ENCODE measurements at places on chromosomes 12 and 14.

DNA sequence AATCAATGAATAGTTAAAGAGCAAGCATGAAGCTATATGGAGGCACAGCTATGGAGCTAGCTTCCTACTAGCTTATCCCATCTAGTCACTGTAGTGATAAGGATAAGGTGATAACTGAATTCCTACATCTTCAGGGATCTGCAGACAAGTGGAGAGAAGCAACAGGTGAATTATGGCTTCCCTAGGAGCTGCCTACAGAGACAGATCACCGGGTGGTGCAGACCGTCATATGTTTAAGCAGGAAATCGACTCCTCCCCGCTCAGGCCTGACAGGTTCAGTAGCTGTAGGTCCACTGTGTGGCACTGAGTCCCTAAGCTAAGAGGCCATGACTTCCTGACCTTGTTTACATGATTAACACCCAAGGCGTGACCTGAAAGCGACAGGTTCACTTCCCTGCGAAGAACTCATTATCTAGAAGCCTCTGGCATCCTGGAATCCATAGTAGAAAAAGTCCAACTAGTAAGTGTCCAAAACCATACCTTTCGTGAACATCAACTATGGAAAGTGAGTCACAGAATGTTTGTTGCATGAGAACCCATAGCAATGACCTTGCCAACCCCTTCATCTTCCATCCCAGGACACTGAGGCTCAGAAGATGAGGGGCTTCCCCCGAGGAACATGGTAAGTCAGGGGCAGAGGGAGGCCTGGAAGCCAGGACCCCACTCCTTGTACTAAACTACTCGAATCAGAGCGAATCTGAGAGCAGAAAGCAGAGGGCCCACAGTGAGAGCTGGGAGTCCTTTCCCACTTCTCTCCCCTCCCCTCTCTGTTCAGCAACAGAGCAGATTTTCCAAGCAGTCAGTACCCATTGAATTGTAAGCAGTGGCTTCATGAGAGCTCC is 75.4 kb upstream of the CCND2 start:
- no peak for DNase-seq

GRCh38 chr14:105490572-105491365 is at the start of gene TEDC1:
TSS of gene TEDC1 (plus strand) at chr14:105491246. CDS start at chr14:105491376, 130 bp downstream.
- peak; percentile 93 for DNase-seq

DNA sequence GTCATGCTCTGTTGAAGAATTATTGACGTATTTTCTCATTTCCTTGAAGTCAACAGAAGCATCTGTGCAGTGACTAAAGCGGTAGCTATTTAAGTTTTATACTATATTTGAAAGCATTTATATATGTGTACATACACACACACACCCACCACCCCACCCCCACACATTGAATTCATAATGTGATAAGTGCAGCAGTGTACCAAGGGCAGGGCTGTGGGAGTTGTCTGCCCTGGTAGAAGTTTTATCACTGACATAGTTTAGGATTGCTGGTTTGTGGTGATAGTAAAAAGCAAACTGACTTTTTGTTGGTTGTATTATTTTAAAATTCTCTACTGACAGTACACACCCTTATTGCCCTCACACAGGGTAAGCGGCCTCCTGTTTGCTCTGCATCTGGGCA is 39.1 kb downstream of the GAS2L3 start:
- DNase-seq, result no peak

DNA sequence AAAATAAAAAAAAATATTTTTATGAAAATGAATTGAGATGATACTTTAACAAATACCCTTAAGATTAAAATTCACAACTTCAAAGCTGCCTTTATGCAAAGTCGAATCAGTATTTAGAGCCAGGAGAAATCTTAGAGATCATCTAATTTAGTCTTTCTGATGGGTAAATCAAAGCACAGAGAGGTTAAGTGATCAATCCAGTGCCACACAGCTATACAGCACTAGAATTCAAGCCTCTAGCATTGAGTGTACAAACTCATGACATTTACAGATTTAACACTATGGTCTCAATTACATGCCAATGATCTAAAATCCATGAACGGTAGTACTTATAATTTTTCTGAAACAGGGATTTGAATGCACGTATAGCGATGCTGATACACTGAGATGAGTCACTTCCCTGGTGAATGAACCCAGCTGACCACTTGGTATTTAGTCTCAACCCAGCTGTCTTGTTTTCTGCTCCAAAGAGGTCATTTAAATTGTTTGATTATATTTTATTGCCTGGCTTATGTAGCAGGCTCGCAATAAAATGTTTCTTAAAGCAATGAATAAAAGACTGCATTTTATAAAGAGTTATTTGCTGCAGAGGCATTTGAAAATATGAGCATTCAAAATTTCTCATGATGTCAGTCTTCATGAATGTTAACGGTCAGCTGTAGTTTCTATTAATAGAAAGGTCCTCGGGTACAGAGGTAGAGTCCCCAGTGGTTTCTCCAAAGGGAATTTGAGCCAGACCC is 152.4 kb upstream of the PRICKLE1 start:
- DNase-seq, result no peak

DNA sequence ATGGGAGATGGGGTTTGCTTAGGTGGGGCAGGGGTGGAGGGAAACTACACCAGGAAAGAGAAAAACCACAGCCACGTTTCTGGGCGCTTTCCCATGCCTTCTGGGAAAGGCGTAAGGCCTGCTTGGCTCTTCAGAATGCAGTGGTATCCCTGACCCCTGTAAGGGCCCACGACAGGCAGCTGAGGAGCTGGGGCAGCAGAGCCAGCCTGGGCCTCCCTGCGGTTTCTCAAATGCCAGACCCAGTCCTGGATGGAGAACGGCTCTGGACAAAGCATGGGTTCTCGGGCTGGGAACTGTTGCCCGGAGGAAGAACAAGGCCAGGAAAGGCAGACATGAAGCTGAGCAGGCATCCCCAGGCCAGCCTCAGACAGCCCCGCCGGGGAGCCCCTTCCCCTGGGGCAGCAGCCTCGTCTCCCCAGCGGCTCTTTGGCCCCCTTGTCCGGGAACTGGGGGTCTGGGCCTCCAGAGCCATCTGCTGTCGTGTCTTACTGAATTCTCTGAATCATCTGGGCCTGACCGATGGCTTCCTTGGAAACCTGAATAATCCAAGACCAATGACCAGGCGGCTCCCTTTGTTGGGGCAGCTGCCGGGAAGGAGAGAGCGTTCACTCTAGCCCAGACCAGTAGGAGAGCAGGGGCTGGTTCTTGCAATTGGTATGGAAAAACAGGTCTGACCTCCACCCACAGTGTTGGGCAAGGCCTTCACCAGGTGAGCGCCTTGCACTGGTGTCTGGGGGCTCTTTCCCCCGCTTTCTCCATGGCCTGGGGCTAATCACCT is 64.0 kb upstream of the RIN3 start:
- DNase-seq, result no peak

DNA sequence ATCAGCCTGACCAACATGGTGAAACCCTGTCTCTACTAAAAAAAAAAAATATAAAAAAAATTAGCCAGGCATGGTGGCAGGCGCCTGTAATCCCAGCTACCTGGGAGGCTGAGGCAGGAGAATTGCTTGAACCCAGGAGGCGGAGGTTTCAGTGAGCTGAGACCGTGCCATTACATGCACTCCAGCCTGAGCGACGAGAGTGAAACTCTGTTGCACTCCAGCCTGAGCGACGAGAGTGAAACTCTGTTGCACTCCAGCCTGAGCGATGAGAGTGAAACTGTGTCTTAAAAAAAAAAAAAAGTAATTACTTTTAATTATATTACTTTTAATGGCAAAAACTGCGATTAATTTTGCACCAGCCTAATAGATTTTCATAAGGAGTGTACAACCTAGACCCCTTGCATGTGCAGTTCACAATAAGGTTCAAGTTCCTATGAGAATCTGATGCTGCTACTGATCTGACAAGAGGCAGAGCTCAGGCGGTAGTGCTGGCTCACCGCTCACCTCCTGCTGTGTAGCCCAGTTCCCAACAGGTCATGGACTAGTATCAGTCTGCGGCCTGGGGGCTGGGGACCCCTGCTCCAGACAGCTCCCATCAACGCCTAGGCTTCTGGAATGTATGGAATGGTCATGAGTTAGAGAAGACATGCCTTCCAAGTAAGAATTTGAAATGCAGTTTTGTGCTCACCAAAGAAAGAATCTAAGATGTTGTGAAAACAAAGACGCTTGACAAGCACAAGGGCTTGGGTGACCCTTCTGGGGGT is 10.1 kb downstream of the LTB4R start:
- no peak for DNase-seq

GRCh38 chr12:20572451-20572850 is 122.7 kb upstream of the SLCO1C1 start:
- no peak for DNase-seq

DNA sequence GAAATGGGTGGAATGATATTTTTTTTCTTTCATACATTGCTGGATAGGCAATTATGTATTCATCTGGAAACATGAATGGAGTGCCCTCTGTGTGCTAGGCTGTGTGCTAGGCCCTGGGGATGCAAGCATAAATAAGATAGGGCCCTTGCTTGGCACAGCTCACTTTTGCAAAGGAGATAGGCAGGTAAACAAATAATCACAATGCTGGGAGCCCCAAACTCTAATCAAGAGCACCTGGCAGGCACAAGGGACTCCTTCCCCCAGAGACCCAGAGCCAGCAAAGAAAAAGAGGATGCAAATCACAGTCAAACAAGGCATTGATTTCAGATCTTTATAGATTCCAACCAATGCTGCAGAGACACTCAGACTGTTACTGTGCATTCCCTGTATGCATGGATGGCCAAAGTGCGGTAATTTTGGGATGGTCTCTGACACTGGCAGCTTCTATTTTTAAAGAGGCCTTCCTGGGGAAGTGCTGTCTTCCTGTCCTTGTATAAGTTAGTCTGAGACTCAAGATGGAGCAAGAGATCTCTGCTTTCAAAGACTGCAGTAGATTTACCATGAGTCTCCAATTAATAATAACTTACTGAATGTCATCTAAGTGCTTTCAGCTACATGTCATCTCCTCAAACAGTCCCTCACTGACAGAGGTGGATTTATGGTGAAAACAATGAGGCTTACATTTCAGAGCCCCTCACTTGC is 45.1 kb upstream of the CPM start:
- no peak for DNase-seq

GRCh38 chr14:30559638-30560091 is 707 bp downstream of the G2E3 start:
- no peak for DNase-seq

GRCh38 chr12:53063708-53064612 is 14.1 kb downstream of the TNS2 start:
- DNase-seq, result no peak

DNA sequence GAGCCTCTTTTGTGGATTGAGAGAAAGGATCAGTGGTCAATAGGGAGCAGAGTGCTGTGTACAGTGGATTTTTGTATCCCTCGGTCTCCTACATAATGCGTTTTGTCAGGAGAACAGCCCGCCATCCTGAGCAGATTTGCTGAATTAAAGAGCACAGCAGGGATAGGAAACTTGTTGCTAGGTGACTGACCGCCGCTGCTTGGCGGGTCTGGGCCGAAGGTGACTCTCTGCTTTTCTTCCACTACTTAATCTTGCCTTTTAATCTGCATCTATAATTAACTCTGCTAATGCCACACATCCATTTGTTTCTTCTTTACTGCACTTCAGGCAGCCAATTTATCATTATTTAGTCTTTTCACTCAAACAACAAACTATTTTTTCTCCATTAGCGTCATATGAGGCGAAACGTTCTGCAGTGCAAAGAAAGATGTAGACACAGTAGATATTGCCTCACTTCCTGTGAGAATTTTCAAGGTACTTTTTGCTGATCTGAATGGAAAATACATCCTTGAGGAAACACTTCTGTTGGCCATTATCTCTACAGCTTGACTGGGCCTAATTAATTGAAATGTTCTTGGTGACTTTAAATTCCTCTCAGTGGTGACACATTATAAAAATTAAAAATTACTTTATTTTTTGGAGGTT is 108.0 kb downstream of the PPM1A start:
- no peak for DNase-seq

DNA sequence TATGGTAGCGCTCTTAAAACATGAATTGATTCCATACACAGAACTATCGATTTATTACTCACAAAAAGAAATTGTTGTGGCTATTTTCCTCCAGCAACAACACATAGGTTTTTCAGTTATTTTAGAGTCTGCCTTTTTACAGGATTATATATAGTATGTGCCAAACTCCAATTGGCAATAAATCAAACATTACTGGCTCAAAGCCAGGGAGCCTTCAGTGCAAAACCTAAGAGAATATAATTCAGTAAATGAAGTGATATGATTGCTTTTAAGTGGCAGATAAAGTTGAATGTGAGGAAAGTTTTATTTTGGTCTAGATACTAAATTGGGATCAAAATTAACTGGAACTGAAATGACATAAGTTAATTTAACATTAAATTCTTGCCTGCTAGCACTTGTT is 234.8 kb downstream of the PIK3C2G start:
- no peak for DNase-seq

- no peak for DNase-seq
Observed at GRCh38 chr12:80551897-80552296, 107.9 kb downstream of the PTPRQ start.

DNA sequence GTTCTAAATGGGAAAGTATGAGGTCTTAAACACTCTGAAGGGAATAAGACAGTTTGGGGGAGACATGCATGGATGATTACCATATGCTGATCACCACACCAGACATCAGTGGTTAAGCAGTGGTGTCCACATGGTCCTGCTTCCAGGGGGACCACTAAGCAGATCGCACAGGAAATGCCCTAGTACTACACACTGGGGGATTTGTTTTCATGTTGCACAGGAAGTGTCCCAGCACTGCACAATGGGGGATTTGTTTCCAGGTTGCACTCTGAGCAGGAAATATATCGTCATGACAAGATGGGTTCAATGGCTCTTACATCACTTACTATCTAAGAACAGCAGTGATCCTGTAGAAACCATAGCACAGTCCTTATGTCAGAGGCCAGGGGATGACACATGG is 245.5 kb downstream of the BCL11B start:
- no peak for DNase-seq

- DNase-seq, result no peak
Observed at GRCh38 chr12:88432531-88433490, 147.5 kb downstream of the KITLG start.

DNA sequence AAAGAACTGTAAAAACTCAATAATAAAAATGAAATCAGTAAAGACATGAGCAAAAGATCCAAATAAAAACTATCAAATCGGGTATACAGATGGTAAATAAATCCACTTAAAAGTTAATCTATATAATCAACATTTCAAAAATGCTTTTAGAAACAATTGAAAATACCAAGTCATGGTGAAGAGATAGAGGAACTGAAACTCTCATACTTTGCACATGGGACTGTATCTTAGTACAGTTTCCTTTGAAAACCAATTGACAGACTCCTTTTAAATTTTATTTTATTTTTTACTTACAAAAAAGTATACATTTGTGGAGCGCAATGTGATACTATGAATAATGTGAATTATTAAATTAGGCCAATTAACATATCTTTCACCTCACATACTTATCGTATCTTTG is 98.6 kb upstream of the FAR2 start:
- DNase-seq, result no peak

GRCh38 chr12:47340411-47341015 is 260.8 kb upstream of the AMIGO2 start:
- DNase-seq, result no peak

DNA sequence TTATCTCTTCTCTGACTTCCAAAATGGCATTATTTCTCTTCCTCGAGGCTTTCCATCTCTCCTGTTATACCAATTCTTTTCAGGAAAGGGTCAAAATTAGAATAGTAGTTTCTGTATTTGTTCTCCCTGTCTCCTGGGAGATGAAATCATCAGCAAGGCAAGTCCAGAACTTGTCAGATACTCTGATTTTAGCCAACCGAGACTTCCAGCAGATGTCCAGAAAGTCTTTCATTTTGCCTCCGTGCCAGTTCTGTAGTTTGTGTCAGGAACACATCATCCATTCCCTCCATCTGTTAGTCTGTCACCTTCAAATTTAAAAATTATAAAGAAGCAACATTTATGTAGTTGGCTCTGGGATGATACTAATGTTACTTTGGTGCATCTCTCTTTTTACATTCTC is 275.7 kb downstream of the CCDC59 start:
- DNase-seq, result no peak
